ENCODE measurements at places on chromosomes 1 and 21.
A peak's percentile ranks its signal among the peaks of the same experiment; 100 is the strongest.

DNA sequence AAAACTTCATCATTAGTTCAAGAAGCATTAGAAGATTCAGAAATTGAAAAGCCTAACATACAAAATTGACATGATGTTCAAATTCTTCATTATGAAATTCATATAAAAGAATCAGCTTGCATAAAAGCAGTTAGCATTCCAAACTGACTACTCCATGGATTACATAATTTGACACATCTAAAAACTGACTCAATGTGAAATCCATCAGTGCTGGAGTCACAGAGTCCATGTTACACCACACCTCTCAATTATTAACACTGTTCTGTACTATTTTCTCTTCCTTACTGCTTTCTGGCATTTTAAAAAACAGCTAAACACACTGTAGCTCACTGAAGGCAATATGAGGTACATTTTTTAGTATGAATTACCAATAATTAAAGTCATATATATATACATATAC lies 28.0 kb downstream of the ARHGAP29 start:
- no peak for DNase-seq

- no peak for DNase-seq
These were observed 43.1 kb downstream of the DUSP10 start for GRCh38 chr1:221698579-221699349.

GRCh38 chr1:53130878-53131589 lies 11.4 kb downstream of the SLC1A7 start:
- no peak for DNase-seq

GRCh38 chr1:150564051-150564991 lies 15.1 kb downstream of the MCL1 start:
- no peak for DNase-seq

GRCh38 chr1:188423073-188423472 lies 1594.3 kb downstream of the PLA2G4A start:
- DNase-seq, result no peak

DNA sequence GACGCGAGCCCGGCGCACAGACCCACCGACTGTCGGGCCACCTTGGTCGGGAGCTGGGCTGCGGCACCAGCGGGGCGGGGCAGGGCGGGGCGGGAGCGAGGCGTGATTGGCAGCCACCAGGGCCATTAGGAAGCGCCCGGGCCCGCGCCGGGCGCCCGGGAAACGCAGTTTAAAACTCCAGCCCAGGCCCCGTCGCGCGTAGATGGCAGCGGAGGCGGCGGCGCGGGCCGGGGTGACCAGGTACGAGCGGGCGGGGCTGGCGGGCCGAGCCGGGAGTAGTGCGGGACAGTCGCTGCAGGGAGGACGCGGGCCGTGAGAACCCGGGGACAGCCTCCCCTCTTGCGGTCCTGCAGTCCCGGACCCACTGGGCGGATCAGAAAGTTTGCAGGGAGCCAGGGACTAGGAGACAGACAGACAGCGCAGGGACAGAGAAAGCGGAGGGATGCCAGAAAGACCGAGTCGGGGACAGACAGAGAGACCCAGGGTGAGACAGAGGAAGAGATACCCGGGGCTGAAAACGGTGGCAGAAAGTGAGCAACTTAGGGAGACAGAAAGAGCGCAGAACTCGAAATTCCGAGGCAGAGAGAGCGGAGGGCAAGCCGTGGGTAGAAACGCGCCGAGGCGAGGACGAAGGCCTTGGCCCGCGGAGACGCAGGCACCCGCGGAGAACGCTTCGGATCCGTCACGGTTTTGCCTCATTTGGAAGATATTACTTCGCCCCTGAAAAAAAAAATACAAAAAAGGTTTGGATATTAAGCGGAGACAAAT lies at the start of gene DMBX1:
Gene DMBX1 (plus strand): TSS at position 199 of the 768 bp plus-strand sequence. CDS start 17,175 bp downstream, outside the sequence.
- DNase-seq, result peak; percentile 59

DNA sequence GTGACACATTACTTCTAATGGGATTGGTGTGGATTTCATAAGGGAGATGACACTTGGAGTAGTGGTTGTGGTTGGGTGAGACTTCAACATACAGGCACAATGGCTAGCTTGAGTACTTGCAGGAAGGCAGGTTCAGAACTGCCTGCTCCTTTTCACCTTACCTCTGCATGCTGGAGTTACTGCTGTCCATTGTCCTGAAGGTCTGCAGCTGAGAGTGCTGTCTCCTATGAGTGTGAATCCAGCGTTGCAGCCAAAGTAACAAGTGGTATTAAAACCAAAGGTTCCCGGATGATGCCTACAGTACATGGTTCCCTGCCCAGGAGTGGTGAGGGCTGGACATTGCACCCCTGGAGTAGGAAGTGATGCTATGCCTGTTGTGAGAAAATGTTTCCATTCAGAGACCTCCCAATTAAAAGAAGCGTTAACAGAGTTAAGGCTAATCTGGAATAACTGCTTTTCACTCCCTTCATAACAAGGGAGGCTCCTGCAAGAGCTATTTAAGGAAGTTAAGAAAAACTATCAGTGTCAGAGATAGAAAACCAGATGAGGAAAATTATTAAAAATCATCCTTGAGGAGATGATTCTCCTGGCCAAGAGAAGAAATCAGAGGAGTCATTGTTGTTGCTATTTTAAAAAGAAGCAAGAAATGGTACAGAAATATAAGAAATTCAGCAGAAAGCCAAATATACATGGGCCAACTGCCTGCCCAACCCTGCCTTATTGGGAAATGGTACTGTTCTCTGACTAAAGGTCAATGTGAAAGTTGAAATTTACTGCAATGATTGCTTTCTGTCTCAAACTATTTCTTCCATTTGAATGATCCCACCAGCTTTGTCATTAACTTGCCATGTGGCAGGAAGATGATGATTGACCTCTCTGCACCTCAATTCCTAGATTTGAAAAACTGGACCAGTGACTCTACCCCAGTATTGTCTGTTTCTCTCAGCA lies 9.8 kb upstream of the F5 start:
- no peak for DNase-seq

- DNase-seq, result no peak
These were observed 188.4 kb upstream of the DMRTA2 start for GRCh38 chr1:50611675-50612074.

- DNase-seq, result no peak
These were observed 54.2 kb upstream of the DNAJC6 start for GRCh38 chr1:65255035-65255655.

- no peak for DNase-seq
These were observed 311.6 kb downstream of the NPHP4 start for GRCh38 chr1:5680600-5680999.

DNA sequence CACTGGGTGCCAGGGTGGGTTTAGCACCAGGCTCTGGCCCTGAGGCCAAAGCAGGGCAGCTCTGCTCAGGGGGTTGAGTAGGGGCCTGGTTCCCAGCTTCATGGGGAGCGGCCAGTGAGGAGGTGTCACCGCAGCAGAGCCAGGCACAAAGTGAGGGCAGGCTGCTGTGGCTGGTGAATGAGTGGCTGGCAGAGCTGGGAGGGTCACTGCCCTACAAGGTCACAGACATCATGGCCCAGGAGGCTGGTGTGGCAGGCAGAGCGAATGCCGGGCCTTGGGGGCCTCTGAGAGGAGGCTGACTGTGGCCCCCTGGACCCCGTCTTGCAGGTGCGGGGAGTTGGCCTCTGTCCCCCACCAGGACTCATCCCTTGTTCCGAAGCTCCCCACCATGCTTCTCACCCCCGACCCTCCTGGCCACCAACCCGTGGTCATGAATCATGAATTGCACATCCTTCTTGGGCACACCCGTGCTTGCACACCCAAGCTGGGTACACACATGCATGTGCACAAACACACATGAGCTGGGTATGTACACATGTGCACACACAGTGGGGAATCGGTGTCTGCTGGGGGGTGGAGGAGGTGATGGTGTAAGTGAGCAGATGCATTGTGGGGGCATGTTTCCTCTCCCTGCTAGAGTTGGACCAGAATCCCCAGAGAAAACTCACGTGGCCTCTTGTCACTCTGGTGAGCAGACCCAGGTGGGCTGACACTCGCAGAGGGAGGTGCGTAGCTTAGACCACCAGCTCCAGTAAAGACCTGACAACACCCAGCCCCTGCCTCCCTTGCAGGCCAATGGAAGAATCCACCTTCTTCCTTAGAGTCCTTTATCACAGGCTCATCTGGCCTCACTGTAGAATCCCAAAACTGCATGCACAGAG lies 4.8 kb upstream of the GNB1 start:
- DNase-seq, result no peak

GRCh38 chr1:109881906-109882287 lies 28.8 kb upstream of the CSF1 start:
- DNase-seq, result no peak

GRCh38 chr1:159510229-159510541 lies 25.6 kb downstream of the OR10J5 start:
- no peak for DNase-seq

- no peak for DNase-seq
These were observed 16.1 kb downstream of the F5 start for GRCh38 chr1:169570172-169570574.

- no peak for DNase-seq
These were observed 100.5 kb downstream of the PAX7 start for GRCh38 chr1:18731148-18731547.

- no peak for DNase-seq
These were observed 104.8 kb upstream of the WNT4 start for GRCh38 chr1:22247527-22248245.

DNA sequence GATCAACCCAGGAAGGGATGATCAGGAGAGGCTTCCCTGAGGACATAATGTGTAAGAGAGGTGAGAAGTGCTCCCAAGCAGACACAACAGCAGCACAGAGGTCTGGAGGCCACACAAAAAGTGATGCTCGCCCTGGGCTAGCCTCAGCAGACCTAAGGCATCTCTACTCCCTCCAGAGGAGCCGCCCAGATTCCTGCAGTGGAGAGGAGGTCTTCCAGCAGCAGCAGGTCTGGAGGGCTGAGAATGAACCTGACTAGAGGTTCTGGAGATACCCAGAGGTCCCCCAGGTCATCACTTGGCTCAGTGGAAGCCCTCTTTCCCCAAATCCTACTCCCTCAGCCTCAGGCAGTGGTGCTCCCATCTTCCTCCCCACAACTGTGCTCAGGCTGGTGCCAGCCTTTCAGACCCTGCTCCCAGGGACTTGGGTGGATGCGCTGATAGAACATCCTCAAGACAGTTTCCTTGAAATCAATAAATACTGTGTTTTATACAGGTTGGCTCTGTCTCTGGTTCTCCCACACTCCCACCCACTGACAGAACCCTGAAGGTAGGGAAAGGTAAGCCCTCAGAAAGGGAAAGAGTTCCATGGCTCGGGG lies 5.0 kb downstream of the GJB3 start:
- no peak for DNase-seq

GRCh38 chr1:214418391-214418790 lies 133.0 kb downstream of the PTPN14 start:
- no peak for DNase-seq

DNA sequence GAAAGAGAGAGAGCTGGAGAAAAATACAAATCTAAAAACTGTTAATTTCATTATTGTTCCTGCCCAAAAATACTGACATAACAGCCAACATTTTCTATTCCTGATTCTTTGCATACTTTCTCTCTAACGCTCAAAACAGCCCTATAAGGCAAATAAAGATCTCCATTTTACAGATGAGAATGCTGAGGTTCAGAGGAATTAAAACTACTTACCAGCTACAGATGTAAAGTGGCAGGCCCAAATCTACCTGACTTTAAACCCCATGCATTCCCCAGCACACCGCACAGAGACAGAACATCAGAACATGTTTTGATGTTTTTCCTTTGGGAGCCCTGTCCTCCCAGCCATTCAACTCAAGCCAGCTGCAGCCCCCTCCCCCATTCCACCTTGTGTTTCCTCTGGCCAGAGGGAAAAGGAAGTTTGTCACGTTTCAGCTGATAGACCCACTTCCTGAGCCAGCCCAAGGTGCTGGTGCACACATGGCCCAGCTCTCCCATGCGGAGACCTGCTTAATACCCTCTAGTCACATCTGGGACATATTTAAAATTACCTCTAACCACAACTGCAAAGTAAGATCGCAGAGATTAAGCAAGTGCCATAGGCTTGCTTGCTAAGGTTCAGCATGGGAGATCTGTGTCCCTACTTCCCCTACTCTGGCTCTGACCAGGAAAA lies 133.1 kb upstream of the NFIA start:
- no peak for DNase-seq

- no peak for DNase-seq
These were observed 21.3 kb upstream of the FBXO28 start for GRCh38 chr1:224092601-224093000.

GRCh38 chr21:38476385-38476784 lies 21.9 kb downstream of the ERG start:
- DNase-seq, result no peak

DNA sequence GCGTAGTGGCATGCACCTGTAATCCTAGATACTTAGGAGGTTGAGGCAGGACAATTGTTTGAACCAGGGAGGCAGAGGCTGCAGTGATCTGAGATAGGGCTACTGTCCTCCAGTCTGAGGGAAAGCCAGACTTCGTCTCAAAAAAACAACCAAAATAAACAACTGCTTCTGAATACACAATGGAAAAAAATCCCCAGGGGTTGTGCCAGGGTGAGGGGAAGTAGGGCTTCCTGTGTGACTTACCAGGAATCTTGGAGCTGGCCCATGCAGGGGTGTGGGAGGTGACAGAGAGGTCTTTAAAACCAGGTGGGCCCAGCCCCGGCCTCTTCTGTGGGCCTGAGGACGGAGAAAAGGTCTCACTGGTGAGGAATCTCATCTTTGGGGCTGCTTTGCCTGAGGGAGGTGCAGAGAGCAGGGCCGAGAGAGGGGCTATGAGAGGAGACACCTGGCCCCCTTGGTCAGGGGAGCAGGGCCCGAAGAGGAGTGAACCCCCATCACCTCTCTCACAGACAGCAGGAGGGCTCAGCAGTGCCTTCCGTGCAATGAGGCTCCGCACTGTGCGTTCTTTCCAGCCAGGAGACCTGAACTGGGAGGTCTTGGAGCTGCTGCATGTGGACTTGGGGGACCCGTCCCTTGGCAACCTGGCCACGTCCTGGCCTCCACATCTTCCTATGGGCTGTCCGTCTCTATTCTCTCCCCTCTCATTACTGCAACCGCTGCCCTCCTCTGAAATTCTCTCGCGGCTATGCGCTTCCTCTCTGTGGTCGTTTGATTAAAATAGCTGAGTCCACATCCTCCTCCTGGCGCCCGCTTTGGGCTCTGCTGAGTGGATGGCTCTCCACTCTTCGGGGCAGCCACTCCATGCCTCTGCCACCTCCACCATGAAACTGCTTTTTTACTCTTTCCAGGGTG lies 10.7 kb downstream of the PLA2G5 start:
- no peak for DNase-seq

GRCh38 chr1:27592232-27592930 lies 11.6 kb downstream of the AHDC1 start:
- no peak for DNase-seq

DNA sequence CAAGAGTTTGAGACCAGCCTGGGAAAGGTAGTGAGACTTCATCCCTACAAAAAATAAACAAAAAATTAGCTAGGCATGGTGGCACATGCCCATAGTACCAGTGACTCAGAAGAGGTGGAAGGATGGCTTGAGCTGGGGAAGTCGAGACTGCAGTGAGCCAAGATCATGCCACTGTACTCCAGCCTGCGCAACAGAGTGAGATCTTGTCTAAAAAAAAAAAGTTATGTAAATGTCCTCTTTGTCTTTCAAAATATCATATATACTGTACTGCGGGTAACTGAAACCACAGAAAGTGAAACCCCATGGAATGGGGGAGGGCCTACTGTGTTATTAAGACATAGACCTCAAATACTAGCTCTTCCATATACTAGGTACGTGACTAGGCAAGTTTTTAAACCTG lies 20.8 kb downstream of the ACADM start:
- DNase-seq, result no peak
